ENCODE measurements at places on chromosomes 11 and 22.
A peak's percentile ranks its signal among the peaks of the same experiment; 100 is the strongest.

GRCh38 chr11:63616953-63617352 lies 2.7 kb upstream of the PLAAT3 start:
- no peak for DNase-seq

GRCh38 chr11:25298450-25298849 lies 801.6 kb downstream of the LUZP2 start:
- DNase-seq, result no peak

DNA sequence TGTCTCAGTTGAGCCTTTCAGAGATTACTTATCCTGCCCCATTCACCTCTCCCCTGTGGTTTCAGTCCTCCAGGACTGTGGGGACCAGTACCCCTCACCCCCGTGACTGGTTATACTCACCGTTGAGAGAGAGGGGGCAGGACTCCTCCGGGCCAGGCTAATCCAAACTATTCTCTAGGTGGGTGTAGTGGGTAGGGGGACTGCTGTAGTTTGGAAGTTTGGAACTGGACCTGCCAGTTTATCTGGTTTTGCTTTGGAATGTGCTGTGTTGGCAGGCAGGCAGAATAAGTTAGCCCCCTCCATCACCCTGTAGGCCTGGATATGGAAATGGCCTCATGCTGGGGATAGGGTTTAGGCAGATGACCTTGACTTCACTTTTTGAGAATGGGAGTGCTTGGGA lies 13.5 kb downstream of the TEAD1 start:
- no peak for DNase-seq

- no peak for DNase-seq
These were observed 36.7 kb upstream of the AMPD3 start for GRCh38 chr11:10418259-10418949.

DNA sequence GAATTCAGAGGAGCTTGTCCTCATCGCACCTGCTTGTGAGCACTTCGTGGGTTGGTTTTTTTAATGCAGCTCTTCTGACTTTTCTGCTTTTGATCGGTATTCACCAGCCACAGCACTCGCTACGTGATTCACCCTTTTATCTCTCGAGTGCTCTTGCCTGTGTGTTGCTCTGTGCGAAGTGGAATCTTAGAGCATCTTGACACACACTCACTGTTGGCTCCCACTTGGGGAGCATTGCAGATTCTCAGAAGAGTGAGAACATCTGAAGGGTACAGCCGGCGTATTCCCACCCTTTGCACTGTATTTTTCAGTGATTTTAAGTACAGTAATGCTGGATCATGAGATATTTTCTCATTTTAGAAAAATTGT lies 10.9 kb downstream of the TNNT3 start:
- DNase-seq, result no peak

- DNase-seq, result no peak
These were observed 1297.8 kb downstream of the TBC1D22A start for GRCh38 chr22:48060266-48060665.

GRCh38 chr11:12150831-12151382 lies 40.5 kb downstream of the MICAL2 start:
- no peak for DNase-seq

DNA sequence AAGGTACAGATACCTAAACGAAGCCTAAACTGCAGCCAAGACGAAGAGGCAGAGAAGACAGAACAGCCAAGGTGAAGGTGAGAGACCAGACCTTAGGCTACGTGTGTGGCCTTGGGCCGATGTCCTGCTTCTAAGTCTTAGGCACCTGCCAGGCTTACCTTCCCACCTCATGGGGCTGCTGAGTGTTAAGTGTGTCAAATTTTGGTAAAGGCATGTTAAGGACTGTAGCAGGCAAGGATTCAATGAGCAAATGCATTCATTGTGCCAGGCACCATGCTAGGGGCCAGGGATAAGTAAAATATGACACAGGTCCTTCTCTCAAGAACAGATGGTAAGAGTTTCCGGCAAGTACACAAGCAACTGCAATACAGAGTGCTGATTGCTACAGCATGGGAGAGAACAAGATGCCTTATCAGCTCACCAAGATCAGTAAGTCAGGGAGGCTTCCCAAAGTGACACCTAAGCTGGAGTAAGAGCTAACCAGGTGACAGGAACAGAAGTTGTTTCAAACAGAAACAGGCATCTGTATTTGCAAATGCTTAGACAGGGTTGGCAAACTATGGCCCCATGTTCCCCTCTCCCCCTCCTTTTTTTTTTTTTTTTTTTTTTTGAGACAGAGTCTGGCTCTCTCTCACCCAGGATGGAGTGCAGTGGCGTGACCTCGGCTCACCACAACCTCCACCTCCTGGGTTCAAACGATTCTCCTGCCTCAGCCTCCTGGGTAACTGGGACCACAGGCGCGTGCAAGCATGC lies 46.7 kb downstream of the CLTCL1 start:
- DNase-seq, result no peak

GRCh38 chr11:85857098-85857497 lies 1.9 kb downstream of the CCDC83 start:
- DNase-seq, result no peak

DNA sequence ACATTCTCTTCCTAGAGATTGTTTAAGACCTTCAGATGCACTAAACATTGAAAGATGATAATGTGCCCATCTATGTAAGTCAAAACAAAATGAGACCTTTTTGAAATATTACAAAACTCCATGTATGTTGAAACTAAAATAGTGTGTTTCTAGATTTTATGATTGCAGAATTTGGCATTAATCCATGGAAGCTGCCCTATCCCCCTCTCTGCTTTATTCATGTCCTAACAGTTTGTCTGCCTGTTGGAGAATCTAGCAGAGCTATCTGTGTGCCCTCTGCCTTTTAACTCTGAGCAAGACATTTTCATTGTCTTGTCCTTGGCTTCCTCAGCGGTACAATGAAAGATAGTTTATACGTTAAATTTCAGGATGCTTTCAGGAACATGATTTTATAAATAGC lies 105.5 kb downstream of the FAT3 start:
- DNase-seq, result no peak

- DNase-seq, result no peak
These were observed 26.7 kb upstream of the RASL10A start for GRCh38 chr22:29342177-29342576.

- no peak for DNase-seq
These were observed 5.1 kb upstream of the LMO1 start for GRCh38 chr11:8268530-8269400.

- no peak for DNase-seq
These were observed 101.0 kb downstream of the PTPRJ start for GRCh38 chr11:48081151-48082010.

DNA sequence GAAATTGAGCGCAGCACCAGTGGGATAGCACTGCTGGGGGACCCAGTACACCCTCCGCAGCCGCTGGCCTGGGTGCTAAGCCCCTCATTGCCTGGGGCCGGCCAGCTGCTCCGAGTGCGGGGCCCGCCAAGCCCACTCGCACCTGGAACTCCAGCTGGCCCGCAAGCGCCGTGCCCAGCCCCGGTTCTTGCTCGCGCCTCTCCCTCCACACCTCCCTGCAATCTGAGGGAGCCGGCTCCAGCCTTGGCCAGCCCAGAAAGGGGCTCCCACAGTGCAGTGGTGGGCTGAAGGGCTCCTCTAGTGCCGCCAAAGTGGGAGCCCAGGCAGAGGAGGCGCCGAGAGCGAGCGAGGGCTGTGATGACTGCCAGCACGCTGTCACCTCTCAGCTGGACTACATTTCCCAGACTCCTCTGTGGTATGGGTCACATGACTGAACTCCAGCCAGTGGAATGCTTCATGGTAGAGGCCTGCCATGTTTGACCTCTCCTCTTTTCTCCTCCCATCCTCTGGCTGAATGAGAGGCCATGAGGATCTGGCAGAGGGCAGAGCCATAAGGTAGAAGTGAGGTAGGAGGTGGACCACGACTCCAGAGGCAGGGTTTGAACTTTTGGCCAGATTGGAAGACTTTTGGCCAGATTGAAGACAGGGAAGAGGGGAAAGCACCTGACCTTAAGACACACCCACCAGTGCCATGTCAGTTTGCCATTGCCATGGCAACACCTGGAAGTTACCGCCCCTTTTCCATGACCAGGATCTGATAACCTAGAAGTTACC lies 6.2 kb downstream of the MRGPRD start:
- DNase-seq, result no peak

DNA sequence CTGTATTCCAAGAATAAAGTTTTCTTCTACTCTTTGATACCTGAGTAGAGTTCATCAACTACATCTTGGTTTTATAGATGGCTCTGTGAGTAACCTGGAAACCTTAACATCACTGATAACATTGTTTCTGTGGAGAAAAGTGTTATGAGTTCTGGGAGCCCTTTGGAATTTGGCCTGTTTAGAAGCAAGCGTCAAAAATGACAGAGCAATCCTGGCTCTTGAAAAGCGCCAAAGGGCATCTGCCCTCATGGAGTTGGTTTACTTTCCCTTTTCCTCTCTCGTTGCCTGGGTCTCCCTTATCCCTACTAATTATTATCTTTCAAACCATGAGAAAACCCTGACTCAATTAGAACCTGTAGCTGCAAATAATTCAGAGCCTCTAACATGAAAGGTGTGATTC lies 140.1 kb downstream of the DBX1 start:
- DNase-seq, result no peak

- no peak for DNase-seq
These were observed 4.2 kb upstream of the LRFN4 start for GRCh38 chr11:66852466-66853241.

- no peak for DNase-seq
These were observed 270.9 kb downstream of the FAM181B start for GRCh38 chr11:82462608-82463242.

DNA sequence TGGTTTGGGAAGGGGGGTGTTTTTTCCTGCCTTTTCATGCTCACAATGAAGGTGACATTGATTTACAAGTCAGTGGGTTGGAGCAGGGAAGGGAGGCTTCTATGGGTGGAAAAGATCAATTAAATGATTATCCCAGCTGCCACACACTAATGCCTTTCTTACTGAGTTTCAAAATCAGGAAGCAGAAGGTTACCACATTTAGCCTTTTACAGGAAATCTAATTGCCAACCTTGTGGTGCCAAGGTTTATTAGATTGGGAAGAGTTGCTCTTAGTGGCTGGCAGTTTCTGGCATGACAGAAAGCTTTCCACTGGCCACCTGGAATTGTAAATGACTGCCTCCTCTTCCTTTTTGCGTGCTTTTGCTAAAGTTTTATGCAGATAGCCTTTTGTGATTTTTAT lies 98.7 kb downstream of the NAV2 start:
- DNase-seq, result no peak

GRCh38 chr22:27474711-27475547 lies 326.6 kb downstream of the MN1 start:
- DNase-seq, result no peak

DNA sequence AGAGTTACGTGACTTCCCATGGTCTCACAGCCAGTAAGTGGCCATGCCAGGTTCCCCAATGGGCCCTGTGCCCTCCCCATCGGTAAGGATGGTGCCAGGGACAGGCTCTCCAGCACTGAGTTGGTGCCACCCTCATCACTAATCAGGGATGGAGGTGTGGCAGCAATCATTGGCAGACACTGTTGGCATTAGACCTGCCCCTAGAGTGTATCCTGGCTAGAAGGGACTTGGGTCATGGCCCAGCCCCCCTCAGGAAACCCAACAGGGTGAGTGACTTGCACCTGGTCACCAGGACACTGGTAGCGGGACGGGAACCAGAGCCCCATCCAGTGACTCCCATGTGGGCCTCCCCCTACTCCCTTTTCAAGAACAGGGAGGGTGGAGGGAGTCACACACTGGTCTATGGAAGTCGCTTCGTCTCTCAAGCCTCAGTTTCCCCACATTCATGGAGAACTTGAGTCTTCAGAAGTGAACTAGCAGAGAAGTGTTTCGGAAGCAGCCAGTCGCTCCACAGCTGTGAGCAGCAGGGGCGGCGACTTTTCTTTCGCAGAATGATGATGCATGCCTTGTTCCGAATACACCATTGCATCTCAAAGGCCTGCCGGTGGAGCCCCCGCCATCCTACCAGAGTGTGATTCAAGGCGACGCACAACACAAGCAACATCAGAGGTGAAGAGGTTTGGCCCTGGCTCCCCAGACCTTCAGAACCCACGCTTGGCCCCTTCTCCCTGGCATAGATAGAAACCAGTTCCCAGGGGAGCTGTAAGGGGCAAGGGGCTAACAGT lies 12.9 kb downstream of the MS4A10 start:
- no peak for DNase-seq

- peak; percentile 57 for DNase-seq
These were observed at the start of gene GLB1L3 for GRCh38 chr11:134275534-134276395. Gene GLB1L3 (plus strand): TSS chr11:134276379. CDS start chr11:134276741, 362 bp downstream.

- DNase-seq, result no peak
These were observed 31.7 kb upstream of the TMPRSS4 start for GRCh38 chr11:118045191-118045590.

GRCh38 chr11:76624500-76625379 lies 45.8 kb downstream of the LRRC32 start:
- DNase-seq, result no peak

DNA sequence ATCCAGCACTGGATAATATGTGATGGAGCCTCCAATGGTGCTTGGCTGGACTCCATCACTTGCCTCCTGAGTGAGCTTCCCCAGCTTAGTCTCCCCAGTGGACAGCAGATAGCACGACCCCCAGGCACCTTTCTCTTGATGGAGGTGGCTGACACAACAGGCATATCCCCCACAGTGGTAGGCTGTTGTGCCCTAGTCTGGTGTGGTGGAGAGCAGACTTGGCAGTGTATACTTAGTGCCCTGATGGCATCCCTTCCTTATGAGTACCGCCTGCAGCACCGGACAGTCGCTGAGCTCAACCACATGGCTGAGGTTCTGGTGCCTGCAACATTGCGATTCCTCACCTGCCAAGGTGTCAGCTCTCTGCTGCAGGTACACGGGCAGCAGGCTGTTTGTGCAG lies 50.1 kb downstream of the DNHD1 start:
- DNase-seq, result no peak

- DNase-seq, result no peak
These were observed 37.2 kb upstream of the TH start for GRCh38 chr11:2208691-2209369.

DNA sequence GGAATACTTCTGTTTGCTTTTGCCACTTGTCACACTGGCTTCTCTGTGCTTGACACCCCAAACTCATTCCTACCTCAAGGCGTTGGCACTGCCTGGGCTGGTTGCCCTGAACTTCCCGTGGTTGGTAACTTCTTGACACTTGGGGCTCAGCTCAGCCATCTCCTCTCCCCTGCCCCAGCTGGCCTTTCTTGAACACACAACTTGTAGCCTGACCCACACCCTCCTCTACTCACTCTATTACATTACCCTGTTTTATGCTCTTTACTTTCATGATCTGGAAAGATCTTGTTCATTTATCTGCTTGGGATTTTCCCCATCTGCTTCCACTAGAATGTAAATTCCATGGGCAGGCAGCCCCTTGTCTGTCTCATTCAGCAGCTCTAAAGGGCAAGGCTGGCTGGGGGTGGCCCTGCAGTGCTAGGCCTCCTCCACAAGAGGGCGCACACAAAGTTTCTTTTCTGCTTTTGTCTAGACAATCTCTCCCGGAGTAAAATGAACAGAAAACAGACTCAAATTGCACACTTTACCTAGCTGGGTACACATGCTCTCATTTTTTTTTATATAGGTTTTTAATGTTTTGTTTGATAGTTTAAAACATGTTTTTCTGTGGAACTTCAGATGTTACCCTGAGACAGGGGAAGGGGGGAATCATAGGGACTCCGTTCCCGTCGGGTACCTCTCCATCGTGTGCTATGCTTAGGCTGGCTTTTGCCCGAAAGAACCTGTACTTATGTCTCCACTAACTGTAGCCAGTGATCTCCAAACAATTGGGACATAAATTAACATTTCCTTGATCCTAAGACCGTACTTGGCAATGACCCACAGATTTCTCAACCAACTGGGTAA lies 16.4 kb upstream of the MRGPRX2 start:
- peak; percentile 15 for DNase-seq

All from stimulated activated CD8-positive, alpha-beta memory T cell treated with anti-CD3 and anti-CD28 coated beads, Interleukin-12 subunit alpha, Interleukin-12 subunit beta, amount 100 ng/mL, for 4 hours (primary cell).